ENCODE measurements at places on chromosomes 13 and 19.

GRCh38 chr13:30523211-30523610 is 57.5 kb upstream of the HMGB1 start:
- no peak for DNase-seq

DNA sequence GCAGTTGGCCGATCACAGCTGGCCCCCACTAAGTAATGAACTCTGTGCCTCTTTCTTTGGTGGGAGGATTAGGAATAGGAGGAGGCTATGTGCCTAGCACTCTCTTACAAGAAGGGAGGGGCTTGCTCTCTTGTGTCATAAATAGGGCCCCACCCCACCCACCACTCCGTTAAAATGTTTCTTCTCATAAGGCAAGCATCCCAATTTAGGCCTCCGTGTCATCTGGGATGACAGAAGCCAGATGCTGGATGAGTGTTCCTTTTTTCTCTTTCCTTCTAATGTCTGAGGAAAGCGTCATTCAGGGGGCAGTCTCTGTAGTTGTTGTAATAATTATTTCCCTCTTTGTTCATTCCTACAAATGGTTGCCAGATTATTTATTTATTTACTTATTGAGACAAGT is at the start of gene LIPE:
Gene LIPE (minus strand): TSS at position 76 of the 400 bp plus-strand sequence. CDS start 239 bp downstream, outside the sequence.
- no peak for DNase-seq

DNA sequence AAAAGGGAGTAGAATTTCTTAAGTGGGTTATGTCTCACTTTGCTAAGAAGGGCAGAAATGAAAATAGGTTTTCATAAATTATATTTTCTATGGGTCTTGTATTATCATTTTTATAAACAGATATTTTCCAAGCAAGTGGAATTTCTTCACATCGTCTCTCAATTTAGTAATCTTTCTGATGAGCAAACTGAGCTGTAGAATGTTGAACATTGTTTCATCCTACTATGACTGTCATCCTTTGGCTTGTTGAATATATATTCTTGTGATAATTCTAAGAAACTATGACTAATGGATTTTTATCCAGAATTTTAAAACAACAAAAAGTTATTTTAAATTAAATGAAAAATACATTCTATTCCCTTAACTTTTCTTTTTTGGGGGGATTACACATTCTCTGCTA is 313.8 kb downstream of the ENOX1 start:
- no peak for DNase-seq

- peak; percentile 51 for DNase-seq
These were observed 274.0 kb upstream of the SOX1 start for GRCh38 chr13:111792956-111793355.

DNA sequence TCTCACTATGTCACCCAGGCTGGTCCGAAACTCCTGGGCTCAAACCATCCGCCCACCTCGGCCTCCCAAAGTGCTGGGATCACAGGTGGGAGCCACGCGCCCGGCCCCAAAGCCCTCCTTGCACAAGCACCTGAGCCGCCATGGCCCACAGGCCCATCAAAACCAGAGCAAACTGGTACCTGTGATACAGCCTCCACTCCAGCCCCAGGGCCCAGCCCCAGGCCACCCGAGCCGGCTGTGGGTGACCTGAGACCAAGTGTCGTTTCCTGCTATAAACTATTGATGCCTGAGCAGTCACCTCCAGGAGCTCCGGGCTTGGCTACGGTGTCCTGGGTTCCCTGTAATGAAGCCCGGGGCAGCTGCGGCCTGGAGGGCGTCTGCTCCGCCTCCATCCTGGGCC is 9.7 kb upstream of the PTBP1 start:
- DNase-seq = no peak

DNA sequence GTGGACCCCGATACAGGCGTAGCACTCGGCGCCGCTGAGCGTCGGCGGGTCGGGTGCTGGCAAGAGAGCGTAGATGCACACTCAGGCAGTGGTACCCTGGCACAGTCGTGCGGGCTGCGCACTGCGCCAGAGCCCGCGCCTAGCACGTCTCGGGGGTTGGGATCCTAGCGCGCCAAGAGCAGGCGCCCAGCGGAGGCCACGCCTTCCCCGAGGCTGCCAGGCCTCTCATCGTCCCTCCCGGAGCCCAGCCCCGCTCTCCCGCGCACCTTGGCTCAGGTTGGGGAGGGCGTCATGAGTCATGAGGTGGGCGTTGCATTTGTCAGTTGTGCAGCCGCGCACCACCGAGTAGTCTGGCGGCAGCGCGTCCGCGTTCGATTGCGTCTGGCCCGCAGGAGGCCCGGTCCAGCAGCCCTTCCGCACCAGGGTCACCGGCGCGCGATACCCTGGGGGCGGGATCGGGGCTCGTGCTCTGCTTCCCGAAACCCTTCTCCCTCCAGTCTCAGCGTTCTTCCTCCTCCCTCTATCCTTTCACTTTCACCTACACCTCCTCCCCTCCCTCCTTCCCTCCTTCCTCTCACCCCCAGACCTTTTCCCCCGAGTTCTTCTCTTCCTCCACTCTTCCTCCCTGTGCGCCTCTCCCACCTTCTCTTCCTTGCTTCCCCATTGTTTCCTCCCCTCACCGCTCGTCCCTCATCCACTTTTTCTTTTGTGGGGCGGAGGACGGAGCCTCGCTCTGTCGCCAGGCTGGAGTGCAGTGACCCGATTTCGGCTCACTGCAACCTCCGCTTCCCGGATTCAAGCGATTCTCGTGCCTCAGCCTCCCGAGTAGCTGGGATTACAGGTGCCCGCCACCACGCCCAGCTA is 3.5 kb downstream of the LYPD5 start:
- peak; percentile 86 for DNase-seq

- no peak for DNase-seq
These were observed 96.8 kb downstream of the SUCLA2 start for GRCh38 chr13:47904241-47904640.

GRCh38 chr13:50162001-50162400 is 146.8 kb downstream of the KCNRG start:
- DNase-seq = no peak

DNA sequence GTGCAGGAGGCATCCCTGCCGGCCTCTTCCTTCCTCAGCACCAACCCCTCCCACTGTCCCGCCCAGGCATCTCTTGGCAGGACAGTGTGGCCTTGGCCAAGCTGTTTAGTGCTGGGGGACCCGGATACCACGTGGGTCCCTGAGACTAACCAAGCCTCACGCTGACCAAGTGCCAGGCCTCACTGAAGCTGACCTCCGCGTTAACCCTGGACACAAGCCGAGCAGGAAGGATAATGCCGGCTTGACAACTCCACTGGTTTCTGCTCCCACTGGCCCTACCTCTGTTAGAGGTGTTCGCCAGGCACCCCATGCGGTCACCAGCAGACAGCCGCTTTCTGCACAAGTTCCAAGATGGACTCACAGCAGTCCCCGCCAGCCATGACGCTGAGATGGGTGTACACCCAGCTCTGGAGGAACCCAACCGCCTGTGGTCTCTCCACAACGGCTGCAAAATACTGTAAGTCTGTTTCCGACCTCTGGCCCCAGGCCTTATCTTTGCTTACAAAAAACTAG is 12.4 kb downstream of the GRTP1 start:
- no peak for DNase-seq

DNA sequence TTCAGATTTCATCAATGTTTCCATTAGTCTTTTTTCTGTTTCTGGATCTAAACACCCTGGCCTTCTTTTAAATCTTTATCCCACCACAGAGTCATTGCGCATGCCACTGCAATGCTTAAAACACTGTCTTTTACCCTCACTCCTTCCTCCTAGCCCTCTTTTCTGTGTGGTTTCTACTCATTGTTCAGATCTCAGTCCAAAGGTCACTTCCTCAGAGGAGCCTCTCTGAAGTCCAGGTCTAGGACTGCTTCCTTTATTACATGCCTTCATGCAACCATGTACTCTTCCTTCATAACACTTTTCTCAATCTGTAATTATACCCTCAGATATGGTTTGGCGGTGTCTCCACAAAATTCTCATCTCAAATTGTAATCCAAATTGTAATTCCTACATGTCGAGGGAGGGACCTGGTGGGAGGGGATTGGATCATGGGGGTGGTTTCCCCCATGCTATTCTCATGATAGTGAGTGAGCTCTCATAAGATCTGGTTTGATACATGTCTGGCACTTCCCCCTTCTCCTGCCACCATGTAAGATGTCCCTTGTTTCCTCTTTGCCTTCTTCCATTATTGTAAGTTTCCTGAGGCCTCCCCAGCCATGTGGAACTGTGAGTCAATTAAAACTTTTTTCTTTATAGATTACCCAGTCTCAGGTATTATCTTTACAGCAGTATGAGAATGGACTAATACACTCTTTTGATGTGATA is 808.9 kb downstream of the DIAPH3 start:
- no peak for DNase-seq

- no peak for DNase-seq
These were observed 13.7 kb downstream of the UBE2L5 start for GRCh38 chr13:30435911-30436451.

- DNase-seq = no peak
These were observed 2896.2 kb downstream of the PCDH9 start for GRCh38 chr13:64333888-64334287.

- no peak for DNase-seq
These were observed 1236.9 kb downstream of the DIAPH3 start for GRCh38 chr13:58926858-58927257.

DNA sequence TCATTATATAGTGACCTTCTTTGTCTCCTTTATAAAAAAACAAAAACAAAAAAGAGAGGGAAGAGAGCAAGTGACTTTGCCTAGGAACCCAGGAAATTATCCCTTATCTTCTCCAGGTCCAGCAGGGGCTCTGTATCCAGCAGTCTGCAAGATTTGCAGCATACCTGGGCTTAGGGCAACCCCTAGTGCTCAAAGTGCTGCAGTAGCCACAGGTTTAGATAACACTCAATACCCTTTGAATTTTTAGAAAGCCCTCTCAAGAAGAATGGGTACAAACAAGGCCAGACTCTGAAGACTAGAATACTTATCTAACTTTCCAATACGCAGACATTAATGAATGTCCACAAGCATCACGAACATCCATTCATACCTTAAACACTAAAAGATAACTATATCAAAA is 43.2 kb downstream of the CCNA1 start:
- no peak for DNase-seq

GRCh38 chr13:46475541-46475991 is 77.4 kb upstream of the LRCH1 start:
- DNase-seq = no peak

GRCh38 chr13:35285677-35286076 is 190.8 kb downstream of the MAB21L1 start:
- no peak for DNase-seq

DNA sequence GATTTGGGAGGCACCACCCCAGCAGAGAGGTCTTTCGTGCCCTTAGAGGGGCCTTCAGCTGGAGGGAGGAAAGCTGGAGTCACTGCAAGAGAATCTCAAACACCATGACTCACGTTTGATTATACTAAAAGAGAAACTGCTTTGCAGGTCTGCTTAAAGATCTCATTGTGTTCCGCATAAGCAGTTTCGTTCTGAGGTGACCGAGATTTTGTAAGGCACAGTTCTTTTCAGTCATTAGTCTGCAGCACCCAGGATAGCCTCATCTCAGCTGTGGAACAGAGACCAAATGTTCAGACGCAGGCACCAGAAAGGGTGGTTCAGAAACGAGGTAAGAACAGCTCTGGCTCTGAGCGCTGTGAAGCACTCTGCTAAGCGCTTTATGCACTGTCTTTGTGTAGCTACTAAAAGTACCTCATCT is 71.2 kb upstream of the GTF3A start:
- DNase-seq = no peak
